Neural progenitor cell (in vitro differentiated cells): ENCODE measurements at places on chromosomes 1 and 21.

- no peaks in the 10 kb centered on the region for H3K36me3 ChIP-seq
- no peaks in the 10 kb centered on the region for H3K27me3 ChIP-seq
- H3K4me3 ChIP-seq, result no peak overlapping the region
- no peak overlapping the region for H3K27ac ChIP-seq
- no peak for DNase-seq
Observed at GRCh38 chr1:156772728-156773497, 5.6 kb downstream of the PRCC start.

DNA sequence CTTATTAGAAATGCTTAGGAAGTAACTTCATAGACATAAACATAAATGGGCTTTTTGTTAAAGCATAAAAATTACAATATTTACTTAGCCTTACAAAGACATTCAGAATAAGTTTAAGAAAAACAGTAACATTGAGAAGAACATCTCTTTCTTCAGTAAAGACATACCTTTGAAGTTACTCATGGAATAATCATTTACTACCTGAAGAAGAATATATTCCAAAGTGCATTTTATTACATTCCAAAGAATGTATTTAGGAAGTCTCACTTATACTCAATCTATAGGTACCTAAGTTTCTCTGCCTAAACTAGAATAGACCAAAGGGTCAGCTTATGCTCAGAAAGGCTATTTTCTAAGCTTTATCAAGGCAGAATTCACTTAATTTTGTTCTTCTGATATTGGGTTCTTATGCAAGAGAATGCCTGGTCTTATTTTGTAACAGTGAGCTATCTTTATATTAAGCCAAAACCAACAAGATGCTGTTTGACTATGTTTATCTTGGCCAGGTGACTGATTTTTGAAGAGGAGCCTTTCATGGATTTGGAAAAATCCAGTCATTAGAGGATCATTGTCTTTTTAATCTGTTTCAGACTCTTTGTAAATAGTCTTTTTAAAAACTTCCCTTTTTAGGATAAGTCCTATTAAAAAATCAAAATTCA, 110.1 kb downstream of the OLFML2B start:
- H3K4me1 ChIP-seq, result no peaks in the 10 kb centered on the region
- no peaks in the 10 kb centered on the region for H3K36me3 ChIP-seq
- no peak overlapping the region for H3K4me3 ChIP-seq
- H3K27ac ChIP-seq, result no peak overlapping the region

- peak; percentile 44 for DNase-seq
- peak overlapping the region; percentile 58 for H3K27ac ChIP-seq
- no peak overlapping the region for H3K4me3 ChIP-seq
- H3K4me1 ChIP-seq, result peaks cover 66% of the 10 kb centered on the region
- H3K27me3 ChIP-seq, result peaks cover 20% of the 10 kb centered on the region
Observed at GRCh38 chr1:64497088-64497883, 27.4 kb downstream of the CACHD1 start.

GRCh38 chr1:151825751-151826660, 5.6 kb downstream of the RORC start:
- H3K27ac ChIP-seq, result no peak overlapping the region
- peak; percentile 18 for DNase-seq
- H3K4me1 ChIP-seq, result peaks cover 13% of the 10 kb centered on the region
- H3K36me3 ChIP-seq, result no peaks in the 10 kb centered on the region
- no peaks in the 10 kb centered on the region for H3K27me3 ChIP-seq
- H3K4me3 ChIP-seq, result no peak overlapping the region

GRCh38 chr1:229751610-229752009, 125.6 kb downstream of the URB2 start:
- no peak overlapping the region for H3K4me3 ChIP-seq
- no peaks in the 10 kb centered on the region for H3K36me3 ChIP-seq
- no peaks in the 10 kb centered on the region for H3K4me1 ChIP-seq
- DNase-seq, result no peak
- H3K27ac ChIP-seq, result no peak overlapping the region

DNA sequence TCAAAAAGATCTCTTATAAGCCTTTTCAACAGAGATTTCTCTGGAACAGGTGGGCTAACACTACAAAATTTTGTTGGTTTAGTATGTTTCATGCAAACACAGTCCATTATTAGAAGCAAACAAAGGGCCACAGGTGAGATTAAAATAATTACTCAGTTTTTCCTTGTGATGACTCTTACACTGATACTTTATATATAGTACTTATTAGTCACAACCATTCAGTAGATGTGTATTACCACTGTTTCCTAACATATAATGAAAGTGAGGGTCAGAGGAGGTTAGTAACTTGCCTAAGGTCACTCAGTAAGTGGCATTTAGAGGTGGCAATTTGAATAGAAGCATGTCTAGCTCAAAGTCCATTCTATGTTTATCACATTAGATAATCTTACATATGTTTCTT, 44.2 kb downstream of the CYYR1 start:
- no peak for DNase-seq
- H3K27me3 ChIP-seq, result no peaks in the 10 kb centered on the region

DNA sequence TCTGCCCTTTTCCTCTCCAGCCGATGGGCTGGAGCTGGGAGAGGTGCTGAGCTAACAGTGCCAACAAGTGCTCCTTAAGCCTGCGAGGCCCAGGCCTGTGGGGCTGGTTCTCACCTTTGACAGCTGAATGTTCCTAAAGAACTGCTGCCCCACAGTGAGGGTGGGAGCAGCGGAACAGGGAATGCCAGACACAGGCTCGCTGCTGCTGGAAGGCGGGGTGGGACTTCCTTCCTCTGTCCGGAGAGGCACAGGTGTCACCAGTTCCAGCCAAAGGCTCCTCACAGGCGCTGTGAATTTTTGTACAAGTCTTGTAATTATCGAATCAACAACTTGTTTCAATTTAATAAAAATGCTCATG, 47.1 kb downstream of the COQ8A start:
- DNase-seq, result no peak
- peaks cover 15% of the 10 kb centered on the region for H3K4me1 ChIP-seq
- no peaks in the 10 kb centered on the region for H3K36me3 ChIP-seq

GRCh38 chr1:181062836-181063428, 25.6 kb upstream of the IER5 start:
- H3K27ac ChIP-seq, result no peak overlapping the region
- no peak overlapping the region for H3K4me3 ChIP-seq
- no peaks in the 10 kb centered on the region for H3K36me3 ChIP-seq
- H3K27me3 ChIP-seq, result no peaks in the 10 kb centered on the region
- DNase-seq, result no peak
- peaks cover 13% of the 10 kb centered on the region for H3K4me1 ChIP-seq

DNA sequence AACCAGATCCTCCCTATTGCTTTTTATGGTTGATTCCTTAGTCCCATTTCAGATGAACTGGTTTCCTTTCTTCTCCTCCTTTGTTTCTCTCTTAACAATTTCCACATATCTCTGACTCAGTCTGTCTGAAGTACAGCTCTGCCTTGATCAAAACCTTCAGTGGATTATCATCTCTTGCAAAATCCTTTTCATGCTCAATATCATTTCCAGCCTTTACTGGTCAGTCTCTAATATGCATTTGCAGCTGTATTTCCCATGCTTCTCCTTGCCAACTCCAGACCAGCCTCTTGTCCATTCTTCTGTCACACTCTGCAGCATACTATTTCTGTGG, 72.2 kb downstream of the SNX7 start:
- H3K4me1 ChIP-seq, result peaks cover 13% of the 10 kb centered on the region
- no peak overlapping the region for H3K4me3 ChIP-seq
- H3K27me3 ChIP-seq, result no peaks in the 10 kb centered on the region
- no peak for DNase-seq
- H3K27ac ChIP-seq, result no peak overlapping the region
- H3K36me3 ChIP-seq, result no peaks in the 10 kb centered on the region

DNA sequence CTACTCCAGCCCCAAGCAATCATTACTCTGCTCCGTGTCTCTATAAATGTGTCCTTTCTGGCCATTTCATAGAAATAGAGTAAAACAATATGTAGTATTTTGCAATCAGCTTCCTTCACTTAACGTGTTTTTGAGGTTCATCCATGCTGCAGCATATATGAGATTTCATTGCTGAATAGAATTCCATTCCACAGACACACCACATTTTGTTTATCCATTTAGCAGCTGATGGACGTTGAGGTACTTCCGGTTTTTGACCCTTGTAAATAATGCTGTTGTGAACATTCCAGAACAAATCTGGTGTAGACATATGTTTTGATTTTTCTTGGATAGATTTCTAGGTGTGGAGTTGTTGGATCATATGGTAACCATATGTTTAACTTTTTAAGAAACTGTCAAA, 30.7 kb downstream of the ADAM30 start:
- H3K4me3 ChIP-seq, result no peak overlapping the region
- no peak for DNase-seq
- H3K27ac ChIP-seq, result no peak overlapping the region
- no peaks in the 10 kb centered on the region for H3K36me3 ChIP-seq

GRCh38 chr1:101960142-101960541, 36.6 kb downstream of the OLFM3 start:
- H3K4me3 ChIP-seq, result no peak overlapping the region
- no peak overlapping the region for H3K27ac ChIP-seq
- no peaks in the 10 kb centered on the region for H3K27me3 ChIP-seq
- H3K36me3 ChIP-seq, result no peaks in the 10 kb centered on the region

DNA sequence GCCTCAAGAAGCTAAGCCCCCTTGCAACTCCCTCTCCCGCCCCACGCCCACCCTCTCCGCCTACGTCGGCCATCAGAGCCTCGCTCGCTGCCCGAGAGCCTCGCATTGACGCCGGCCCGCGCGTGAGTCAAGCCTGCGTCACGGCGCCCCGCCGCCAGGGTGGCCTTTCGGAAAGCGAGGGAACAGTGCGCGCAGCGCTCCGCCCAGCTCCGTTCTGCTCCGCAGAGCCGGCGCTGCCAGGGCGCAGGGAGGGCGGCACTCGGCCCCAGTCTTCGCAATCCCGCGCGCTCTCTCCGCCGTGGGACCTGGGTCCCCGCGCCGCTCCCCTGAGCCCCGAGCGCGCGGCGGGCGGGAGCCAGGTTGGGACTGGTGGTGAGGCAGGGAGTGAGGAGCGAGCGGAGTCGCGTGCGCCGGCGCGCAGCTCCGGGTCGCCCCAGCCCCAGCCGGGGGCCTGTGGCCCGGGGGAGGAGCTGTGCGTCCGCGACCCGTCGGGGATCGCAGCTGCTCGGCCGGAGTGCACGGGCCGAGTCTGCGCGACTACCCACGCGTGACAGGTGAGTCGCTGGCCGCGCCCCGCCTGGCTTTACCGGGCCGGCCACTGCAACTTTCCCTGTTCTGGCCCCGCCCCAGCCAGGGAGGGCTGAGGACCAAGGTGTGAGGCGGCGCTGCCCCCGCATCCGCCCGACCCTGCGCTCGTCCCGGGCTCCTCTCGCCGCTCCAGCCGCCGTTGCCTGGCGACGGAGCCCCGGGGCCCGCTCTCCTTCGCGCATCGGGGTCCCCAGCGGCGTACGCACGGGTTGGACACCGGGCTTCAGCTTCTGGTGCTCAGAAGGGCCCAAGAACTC, at the start of gene SLC6A17:
Gene SLC6A17, plus strand, starts transcription at position 165 of the 845 bp plus-strand sequence. CDS start 16,436 bp downstream, outside the sequence.
- H3K4me1 ChIP-seq, result peaks cover 8% of the 10 kb centered on the region
- peak within 1 kb of the TSS; percentile 50 for H3K4me3 ChIP-seq
- H3K27ac ChIP-seq, result no peak within 1 kb of the TSS
- no peaks in the 10 kb centered on the region for H3K36me3 ChIP-seq

GRCh38 chr21:16588433-16588860, 858.7 kb downstream of the USP25 start:
- no peak overlapping the region for H3K27ac ChIP-seq
- DNase-seq, result peak; percentile 75
- H3K4me3 ChIP-seq, result peak overlapping the region; percentile 43
- H3K36me3 ChIP-seq, result no peaks in the 10 kb centered on the region
- H3K4me1 ChIP-seq, result peaks cover 4% of the 10 kb centered on the region
- no peaks in the 10 kb centered on the region for H3K27me3 ChIP-seq

GRCh38 chr1:205275133-205275532, 46.4 kb downstream of the NUAK2 start:
- H3K4me1 ChIP-seq, result peaks cover 29% of the 10 kb centered on the region
- no peaks in the 10 kb centered on the region for H3K36me3 ChIP-seq
- H3K27ac ChIP-seq, result no peak overlapping the region
- H3K4me3 ChIP-seq, result no peak overlapping the region
- no peak for DNase-seq

DNA sequence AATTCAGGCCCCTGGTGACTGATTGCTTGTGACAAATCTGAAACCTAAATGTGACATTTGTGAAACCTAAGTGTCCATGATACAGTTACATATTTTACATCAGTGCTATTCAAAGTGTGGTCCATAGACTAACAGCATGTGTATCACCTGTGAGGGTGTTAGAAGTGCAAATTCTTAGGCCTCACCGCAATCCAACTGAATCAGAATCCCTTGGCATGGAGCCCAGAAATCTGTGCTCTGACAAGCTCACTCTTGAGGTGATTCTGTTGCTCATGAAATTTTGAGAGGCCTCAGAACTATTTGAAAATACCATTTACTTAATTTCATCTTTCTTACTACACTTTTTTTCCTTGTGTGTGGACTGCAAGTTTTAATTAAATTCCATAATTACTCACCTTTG, 587.9 kb downstream of the ADGRL2 start:
- DNase-seq, result no peak
- H3K27ac ChIP-seq, result no peak overlapping the region

- H3K4me1 ChIP-seq, result no peaks in the 10 kb centered on the region
- no peak overlapping the region for H3K27ac ChIP-seq
- no peaks in the 10 kb centered on the region for H3K27me3 ChIP-seq
Observed at GRCh38 chr1:237610157-237610556, 280.6 kb downstream of the ZP4 start.

- no peaks in the 10 kb centered on the region for H3K27me3 ChIP-seq
- no peaks in the 10 kb centered on the region for H3K36me3 ChIP-seq
- H3K27ac ChIP-seq, result no peak overlapping the region
Observed at GRCh38 chr1:214476986-214477870, 74.2 kb downstream of the PTPN14 start.

DNA sequence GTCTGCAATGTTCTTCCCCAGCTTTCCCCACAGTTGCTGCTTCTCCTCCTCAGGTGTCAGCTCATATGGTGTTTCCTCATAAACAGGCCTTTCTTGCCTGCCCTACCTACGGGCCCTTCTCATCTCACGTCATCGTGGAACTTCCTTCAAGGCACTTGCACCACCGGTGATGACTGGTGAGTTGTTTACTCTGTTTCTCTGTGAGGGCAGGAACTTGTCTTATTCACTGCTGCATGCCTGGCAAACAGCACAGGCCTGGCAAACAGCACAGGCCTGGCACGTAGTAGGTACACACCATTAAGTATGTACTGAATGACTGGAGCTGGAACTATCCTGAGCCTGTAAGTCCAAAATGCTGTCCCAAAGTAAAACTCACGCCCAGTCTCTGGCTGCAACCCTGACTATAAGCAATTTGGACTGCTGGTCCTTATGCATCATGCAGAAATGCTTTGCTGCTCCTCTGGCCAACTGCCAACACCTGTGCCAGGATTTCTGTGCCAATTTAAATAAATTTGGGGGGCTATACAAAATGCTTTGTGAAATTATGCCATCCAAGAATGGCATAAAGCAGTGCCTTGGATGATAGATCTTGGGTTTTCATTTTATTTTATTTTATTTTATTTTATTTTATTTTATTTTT, 25.7 kb downstream of the STK40 start:
- DNase-seq, result no peak
- no peaks in the 10 kb centered on the region for H3K4me1 ChIP-seq
- H3K36me3 ChIP-seq, result peaks cover 3% of the 10 kb centered on the region
- H3K27ac ChIP-seq, result no peak overlapping the region
- H3K27me3 ChIP-seq, result no peaks in the 10 kb centered on the region

GRCh38 chr1:5164158-5164557, 509.7 kb downstream of the AJAP1 start:
- no peak overlapping the region for H3K4me3 ChIP-seq
- H3K27ac ChIP-seq, result no peak overlapping the region
- no peaks in the 10 kb centered on the region for H3K36me3 ChIP-seq
- DNase-seq, result no peak

- H3K4me1 ChIP-seq, result peaks cover 3% of the 10 kb centered on the region
- no peak for DNase-seq
- no peaks in the 10 kb centered on the region for H3K27me3 ChIP-seq
- no peak overlapping the region for H3K4me3 ChIP-seq
- no peak overlapping the region for H3K27ac ChIP-seq
- H3K36me3 ChIP-seq, result no peaks in the 10 kb centered on the region
Observed at GRCh38 chr1:245411245-245412036, 256.7 kb downstream of the KIF26B start.
